Stimulated activated CD4-positive, alpha-beta T cell treated with anti-CD3 and anti-CD28 coated beads, Interleukin-1b, Interleukin-23, amount 100 ng/mL, for 1 hour (primary cell): ENCODE measurements at places on chromosomes 12 and 14.

GRCh38 chr14:44477953-44478352 lies 29.1 kb downstream of the FSCB start:
- DNase-seq = no peak

DNA sequence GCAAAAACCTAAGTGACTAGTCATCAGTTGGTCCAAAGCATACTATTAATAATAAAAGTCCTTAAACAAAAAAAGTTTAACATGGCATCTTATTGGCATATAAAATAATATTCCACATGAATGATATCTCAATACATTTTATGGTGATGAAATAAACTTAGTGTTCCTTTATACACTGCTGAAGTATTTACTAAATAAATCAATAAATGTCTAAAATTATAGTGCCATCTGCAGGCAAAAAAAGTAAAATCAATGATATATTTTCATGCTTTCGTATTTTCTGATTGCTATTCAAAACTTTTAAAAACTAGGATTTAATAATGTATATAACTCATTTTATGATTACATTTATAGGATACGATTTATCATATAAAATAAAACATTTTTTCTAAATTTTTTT lies 30.5 kb downstream of the PUS7L start:
- DNase-seq = no peak

GRCh38 chr14:34714320-34715126 lies at the start of gene CFL2:
Gene CFL2, minus strand, starts transcription at chr14:34714593. Its CDS starts 53 bp downstream, at chr14:34714540.
- peak; percentile 12 for DNase-seq

DNA sequence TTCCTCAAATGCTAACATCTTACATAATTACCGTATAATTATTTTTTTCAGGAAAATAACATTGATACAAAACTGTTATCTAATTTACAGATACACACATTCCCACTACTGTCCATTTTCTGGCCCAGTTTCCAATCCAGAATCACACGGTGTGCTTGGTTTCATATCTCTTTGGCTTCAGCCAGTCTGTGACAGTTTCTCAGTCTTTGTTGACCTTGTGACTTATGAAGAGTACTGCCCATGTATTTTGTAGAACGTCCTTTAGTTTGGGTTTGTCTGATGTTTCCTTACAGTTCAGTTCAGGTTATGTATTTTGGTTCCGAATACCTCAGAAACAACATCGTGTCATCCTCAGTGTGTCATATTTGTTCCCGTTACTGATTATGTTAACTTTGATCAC lies 16.2 kb downstream of the RXYLT1 start:
- no peak for DNase-seq

GRCh38 chr12:1559676-1560091 lies 34.7 kb downstream of the FBXL14 start:
- DNase-seq = no peak
